Stimulated activated CD4-positive, alpha-beta T cell treated with anti-CD3 and anti-CD28 coated beads, Interleukin-12 subunit alpha, Interleukin-12 subunit beta, amount 100 ng/mL, for 48 hours (primary cell): ENCODE measurements at places on chromosomes 4 and X.

DNA sequence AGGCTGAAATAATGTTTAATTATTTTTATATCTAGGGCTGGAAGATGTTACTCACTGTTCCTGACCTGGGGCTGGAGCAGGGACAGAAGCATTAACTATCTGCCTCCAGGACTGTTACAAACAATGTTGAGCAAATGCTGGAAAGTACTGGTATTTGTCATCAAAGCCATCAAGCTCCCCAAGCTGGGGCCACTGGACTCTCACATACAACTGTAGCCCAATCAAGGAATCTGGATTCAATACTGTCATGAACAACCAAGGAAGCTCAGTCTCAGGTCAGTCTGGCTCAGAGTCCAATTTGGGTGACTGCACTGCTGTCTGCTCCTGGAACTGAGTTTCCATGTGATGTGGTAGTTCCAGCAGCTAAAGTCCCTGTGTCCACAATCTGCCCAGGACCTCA lies 50.4 kb downstream of the APOO start:
- no peak for DNase-seq

- no peak for DNase-seq
Measured at GRCh38 chr4:188934320-188934962, 795.2 kb downstream of the TRIML1 start.

GRCh38 chrX:53682885-53683555 lies 3.5 kb downstream of the HUWE1 start:
- no peak for DNase-seq

DNA sequence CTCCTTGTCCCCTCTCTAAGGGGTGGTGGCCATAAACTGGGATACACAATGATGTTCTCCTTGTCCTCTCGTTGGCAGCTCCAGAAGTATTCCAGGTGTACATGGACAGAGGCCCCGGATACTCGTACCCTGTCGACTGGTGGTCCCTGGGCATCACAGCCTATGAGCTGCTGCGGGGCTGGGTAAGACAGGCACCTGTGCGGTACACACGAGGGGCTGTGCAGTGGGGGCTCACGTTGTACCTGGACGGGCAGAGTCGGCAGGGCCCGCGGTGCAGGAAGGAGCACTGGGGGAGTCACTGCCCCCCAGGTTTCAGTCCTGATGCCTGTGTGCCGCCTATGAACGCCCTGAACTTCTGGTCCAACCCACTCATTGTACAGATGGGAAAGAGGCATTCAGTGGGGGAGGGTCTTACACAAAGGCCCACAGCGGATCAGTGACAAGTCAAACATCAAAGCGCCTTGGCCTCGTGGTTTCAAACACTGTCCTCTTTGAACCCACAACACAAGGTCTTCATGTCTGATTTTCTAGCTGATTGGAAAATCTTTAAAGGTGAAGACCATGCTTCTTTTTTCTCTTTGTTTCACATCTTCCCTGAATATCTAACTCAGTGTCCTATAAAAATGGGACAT lies 261.6 kb downstream of the EVC2 start:
- DNase-seq, result no peak

DNA sequence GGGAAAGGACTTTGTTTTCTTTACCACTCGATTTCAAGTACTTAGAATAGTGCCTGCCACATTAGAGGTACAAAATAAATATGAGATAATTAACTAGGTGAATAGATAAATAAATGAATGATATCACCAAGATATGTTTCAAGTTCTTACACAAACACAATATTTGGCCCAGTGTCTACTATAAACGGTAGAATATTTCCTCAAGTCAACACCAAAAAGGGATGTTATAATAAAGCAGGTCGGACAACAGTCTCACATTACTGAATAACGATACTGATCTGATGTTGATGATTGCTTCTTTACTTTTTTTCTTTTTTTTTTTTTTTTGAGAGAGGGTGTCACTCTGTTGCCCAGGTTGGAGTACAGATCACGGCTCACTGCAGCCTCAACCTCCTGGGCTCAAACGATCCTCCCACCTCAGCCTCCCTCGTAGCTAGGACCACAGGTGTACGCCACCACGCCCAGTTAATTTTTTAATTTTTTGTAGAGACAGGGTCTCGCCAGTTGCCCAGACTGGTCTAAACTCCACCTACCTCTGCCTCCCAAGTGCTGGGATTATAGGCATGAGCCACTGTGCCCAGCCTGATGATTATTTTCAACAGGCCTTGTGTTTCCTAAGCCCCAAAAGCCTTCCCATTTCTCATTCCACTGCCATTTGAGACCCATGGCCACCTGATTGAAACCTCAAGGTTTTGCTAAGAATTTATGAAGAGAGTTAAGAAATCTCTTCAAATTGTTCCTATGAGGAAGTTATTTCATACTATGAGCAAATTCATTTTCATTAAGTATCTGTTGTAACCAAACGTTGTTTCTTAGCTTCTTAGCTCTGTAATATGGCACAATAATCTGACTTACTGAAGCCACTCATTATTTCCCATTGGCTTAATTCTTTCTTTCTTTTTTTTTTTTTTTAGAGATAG lies 2.3 kb downstream of the MANBA start:
- DNase-seq, result no peak

GRCh38 chr4:152101556-152102435 lies 341.0 kb upstream of the GATB start:
- no peak for DNase-seq

GRCh38 chr4:123380728-123381716 lies 15.6 kb upstream of the SPRY1 start:
- DNase-seq, result no peak
